ENCODE measurements at places on chromosomes 3 and 15.

- no peak for DNase-seq
Observed at GRCh38 chr3:59802045-59802444, 752.2 kb upstream of the CFAP20DC start.

- no peak for DNase-seq
Observed at GRCh38 chr3:148367756-148368155, 329.9 kb upstream of the AGTR1 start.

- DNase-seq: no peak
Observed at GRCh38 chr3:115960799-115961198, 337.5 kb downstream of the GAP43 start.

DNA sequence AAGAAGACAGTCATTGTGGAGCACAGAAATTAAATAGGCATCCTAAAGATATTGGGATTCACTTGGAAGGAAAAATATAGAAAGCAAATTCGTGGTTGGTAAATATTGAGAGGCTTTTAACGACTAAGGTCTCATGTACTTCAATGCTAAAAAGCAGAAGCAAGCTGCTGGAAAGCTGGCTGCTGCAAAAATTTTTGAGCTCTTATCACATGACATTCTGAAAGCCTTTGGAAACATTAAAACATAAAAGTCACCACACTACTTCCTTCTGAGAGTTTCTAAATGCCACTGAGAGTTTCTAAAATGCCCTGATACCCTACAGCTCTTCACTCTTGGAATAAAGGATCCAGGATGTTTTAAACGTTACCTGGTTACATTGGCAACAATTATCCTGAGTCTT is 39.0 kb upstream of the CBLB start:
- DNase-seq: no peak

DNA sequence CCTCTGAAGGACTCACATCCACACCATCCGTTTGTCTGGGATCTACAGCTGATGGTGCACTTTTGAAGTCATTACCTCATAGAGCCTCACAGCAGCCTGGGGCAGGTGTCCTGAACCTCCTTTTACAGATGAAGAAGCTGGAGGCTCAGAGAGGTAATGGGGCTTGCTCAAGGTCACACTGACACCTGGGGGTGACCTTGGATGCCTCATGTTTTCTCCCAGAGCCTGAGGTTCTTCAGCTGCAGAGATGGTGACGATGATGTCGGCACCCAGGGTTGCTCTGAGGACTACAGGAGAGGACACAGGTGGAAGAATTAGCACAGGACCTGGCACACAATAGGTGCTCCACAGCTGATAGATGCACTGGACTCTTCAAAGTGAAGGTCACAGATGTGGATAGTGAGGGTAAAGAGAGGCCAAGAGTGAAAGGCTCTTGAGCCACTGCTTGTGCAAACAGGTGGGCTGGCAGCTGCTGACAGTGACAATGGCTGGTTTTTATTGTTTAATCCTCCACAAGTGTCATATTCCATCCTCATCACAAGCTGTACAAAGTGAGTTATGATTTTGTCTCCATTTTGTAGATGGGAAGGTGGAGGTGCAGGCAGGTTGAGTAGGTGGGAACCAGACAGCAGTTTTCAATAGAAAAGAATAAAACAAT is 17.4 kb upstream of the ATP2B2 start:
- DNase-seq: no peak

DNA sequence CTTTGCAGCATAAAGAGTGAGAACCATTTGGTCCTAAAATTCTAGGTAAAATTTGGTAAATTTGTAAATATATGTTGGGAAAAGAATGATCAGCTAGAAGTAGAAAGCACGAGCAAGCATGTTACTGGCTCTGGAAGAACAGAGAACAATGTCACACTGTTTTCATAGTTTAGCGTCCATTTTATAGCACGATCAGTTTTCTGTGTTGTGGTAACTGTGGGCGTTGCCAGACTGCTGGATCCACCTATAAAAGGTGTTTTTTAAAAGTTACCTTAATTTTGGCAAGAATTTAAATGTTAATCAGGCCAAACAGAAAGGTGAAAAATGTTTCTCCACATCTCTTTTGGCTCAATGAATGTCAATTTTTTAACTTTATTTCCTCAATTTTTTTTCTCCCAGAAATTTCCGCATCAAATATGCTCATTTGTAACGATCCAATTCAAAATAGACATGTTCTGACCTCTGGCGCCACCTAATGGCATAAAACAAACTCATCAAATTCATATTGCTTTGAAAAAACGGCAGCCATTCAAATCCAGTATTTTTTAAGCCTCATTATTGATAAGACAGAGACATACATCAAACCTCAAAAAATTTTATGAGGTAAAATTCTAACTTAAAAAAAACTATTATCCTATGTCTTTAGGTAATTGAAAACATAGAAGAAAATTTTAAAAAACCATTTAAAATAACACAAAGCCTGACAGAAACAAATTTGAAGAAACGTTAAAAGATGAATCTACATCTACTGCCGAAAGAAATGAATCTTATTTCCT is 5.5 kb upstream of the GP5 start:
- no peak for DNase-seq

DNA sequence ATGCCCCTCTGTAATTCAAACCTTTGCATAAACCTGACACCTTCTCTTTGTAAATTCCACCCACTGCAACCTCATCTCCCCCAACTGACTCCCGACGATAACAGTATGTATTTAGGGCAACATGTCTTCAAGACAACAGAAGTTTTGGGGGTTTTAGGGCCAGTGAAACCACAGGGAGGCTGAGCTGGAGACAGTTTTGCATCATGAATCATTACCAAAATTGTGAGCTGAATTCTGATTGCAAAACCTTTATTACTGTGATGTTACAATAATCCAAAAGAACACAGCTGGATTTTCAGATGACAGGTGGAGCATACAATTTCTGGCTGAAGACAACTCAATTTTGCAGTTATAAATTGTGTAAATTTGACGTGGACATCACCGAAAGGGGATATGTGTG is 281.3 kb upstream of the TTC14 start:
- DNase-seq: no peak

GRCh38 chr3:144317961-144318360 is 346.3 kb downstream of the DIPK2A start:
- DNase-seq: no peak

DNA sequence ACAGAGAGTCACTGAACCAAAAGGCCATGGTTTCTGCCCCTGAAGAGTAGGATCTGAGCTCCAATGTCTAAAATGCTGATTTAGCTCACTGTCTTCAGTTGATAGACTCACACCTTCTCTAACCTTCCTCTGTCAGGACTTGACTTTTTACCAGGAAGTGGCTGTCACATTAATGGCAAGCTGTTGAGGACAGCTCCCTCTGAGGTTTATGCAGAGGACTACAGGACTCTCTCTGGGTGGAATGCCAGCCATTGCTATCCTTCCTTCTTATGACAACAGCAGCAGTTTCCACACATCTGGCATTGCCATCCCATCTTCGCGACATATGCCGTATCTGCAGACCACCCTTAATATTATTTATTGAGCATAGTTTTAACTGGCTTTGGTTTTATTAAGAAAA is 103.8 kb upstream of the PRICKLE2 start:
- DNase-seq: no peak

GRCh38 chr3:4063916-4064574 is 239.1 kb upstream of the SETMAR start:
- no peak for DNase-seq

DNA sequence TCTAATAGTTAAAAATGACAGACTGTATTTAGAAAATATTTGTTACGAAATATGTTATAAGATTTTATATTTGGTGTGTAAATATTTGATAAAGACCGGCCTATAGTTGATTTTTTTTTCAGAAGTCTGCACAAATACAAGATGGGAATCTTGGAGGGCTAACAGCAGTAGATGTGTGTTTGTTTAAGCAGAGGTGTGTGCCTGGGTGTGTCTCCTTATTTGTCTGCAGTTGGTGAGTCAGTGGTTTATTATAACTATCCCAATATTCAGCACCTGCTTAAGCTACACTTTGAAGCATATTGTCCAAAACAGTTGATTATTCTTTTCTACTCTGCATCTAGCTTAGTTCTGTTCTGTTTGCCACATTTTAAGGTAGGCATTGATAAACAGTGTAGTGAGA is 12.4 kb downstream of the GLCE start:
- no peak for DNase-seq

DNA sequence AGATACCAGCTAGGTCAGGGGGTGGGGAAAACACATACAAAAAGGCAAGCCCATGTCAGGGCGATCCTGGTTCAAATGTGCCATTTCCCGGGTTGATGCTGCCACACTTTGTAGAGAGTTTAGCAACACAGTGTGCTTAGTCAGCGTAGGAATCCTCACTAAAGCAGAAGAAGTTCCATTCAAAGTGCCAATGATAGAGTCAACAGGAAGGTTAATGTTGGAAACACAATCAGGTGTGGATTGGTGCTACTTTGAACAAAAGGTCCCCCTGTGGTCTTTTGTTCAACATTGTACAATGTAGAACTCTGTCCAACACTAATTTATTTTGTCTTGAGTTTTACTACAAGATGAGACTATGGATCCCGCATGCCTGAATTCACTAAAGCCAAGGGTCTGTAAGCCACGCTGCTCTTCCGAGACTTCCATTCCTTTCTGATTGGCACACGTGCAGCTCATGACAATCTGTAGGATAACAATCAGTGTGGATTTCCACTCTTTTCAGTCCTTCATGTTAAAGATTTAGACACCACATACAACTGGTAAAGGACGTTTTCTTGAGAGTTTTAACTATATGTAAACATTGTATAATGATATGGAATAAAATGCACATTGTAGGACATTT is 28.9 kb downstream of the TPM1 start:
- DNase-seq: no peak

DNA sequence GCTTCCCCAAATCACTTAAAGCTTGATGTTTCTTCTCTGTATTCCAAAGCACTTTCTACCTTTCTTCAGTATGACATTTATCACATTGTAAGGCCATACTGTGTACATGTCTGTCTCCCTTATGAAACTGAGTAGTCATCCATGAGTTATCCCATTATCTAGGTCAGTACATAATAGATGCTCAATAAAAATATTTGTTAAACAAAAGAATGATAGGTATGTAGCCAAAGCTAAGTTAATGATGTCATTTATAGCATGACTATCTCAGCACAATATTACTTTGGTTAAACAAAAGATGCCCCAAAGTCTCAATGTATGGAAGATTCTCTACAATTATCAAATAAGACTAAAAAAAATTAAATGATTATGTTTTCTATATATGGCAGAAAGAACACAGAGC is 3.1 kb upstream of the TMCO5A start:
- no peak for DNase-seq

- DNase-seq: no peak
Observed at GRCh38 chr3:66761093-66761780, 236.9 kb upstream of the KBTBD8 start.

GRCh38 chr15:50257332-50257731 is 8.2 kb downstream of the HDC start:
- DNase-seq: no peak

GRCh38 chr15:35671197-35671596 is 125.2 kb upstream of the DPH6 start:
- no peak for DNase-seq

GRCh38 chr3:181709537-181710279 is 2.0 kb upstream of the SOX2 start:
- DNase-seq: no peak

DNA sequence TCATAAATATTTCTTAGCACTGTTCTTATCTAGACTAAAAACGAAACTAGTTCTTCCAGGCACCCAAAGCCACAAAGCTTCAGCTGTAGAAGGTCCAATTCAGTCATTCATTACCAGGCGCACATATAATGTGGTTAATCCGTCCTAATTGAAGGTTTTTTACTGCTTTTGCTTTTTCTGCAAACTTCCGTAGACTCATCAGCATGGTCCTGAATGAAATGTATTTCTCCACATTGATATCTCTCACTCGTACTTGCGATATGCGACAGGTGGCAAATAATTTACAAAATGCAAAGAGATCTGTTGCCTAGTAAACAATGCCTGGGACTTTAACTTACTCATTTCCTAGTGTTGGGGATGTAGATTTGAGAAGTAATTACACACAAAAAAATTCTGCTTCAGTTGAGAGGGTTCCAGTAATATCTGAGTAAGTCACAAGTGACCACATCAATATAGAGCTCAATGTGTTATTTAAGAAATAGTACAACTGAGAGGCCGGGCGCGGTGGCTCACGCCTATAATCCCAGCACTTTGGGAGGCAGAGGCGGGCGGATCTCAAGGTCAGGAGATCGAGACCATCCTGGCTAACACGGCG is 75.0 kb upstream of the MBNL1 start:
- no peak for DNase-seq

DNA sequence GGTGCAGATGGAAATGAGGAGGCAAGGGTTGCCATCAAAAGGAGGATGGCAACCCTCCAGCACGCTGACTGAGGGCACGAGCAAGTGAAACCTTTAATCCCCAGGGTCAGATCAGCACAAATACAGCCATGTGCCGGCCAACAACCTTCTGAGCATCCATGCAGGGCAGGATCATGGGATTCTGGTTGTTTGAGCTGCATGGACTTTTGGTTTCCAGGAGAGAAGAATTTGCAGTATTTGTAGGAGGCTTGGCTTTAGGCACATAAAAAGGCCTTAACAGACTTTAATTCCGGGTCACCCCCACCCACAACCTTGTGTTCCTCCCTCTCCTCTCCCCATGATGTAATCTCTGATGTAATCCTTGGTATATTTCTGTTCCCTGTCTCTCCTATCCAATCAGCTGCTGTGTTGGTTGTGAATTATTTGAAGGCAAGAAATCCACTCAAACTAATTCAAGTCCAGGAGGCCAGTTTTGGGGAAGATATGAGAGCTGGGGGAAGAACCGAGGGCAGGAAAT is 254.3 kb downstream of the SHQ1 start:
- DNase-seq: no peak

GRCh38 chr3:48367201-48367600 is 4.8 kb upstream of the FBXW12 start:
- DNase-seq: no peak

DNA sequence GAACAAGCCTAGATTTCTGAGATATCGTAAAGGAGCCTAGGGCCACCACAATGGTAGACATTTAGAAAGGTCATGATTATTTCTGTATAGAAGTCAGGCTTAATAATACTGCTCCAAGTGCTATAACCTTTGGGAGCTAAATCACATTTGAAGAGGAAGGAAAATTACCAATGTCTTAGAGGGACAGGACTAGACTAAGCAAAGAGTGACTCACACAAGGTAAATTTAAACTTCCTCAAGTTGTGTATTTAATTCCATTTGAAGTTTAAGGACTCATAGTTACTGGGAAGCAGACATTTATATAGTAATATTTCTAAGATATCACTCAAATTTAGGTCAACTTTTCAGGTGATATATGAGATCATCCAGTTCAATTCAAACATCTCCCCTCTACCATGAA is 227.6 kb upstream of the MME start:
- DNase-seq: no peak

DNA sequence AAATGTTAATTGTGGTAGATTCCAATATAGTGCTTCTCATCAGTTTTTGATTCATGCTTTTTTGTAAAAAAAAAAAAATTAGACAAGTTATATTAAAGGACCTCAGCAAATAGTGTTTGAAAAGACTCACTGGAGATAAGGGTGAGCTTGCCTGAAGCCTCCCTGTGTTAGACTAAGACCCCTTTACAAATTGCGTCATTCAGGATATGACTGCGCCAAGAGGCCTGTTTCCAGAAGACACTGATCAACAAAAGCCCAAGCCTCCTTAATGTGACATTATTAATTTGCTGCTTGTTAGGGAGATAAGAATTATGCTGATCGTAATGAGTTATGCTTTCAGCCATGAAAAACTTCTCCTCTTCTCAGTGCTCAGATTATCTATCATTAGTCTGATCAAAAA is 13.0 kb upstream of the DNAJC13 start:
- DNase-seq: no peak

GRCh38 chr15:45732662-45733061 is 97.8 kb downstream of the SQOR start:
- no peak for DNase-seq
